Stimulated activated CD8-positive, alpha-beta memory T cell treated with anti-CD3 and anti-CD28 coated beads, Interleukin-7, amount 100 ng/mL, for 24 hours (primary cell): ENCODE measurements at places on chromosomes 6 and 20.

DNA sequence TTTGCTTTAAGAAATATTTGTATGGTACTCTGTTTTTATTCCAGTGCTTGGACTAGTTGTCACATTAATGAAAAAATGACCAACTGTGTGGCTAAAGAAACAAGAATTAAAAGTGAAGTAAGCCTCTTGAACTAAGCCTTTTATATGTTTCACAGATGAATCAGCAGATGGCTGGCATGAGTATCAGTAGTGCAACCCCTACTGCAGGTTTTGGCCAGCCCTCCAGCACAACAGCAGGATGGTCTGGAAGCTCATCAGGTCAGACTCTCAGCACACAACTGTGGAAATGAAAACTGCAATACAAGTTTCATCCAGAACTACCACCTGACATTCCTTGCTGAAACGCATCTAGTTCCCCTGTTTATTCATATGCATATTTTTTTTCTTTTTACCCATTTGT lies 96.8 kb downstream of the B3GAT2 start:
- no peak for DNase-seq

- no peak for DNase-seq
These were observed 32.6 kb downstream of the MDFI start for GRCh38 chr6:41670703-41671360.

DNA sequence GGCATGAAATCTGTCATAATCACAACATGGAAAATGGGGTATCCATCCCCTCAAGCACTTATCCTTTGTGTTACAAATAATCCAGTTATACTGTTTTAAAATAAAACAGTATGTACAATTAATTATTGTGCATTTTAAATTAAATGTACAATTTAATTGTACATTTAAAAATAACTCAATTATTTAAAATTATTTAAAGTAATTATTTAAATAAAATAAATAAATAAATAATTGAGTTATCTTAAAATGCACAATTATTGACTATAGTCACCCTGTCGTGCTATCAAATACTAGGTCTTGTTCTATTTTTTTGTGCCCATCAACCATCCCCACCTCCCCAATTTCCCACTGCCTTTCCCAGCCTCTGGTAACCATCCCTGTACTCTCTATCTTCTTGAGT lies 66.9 kb upstream of the KCNG1 start:
- DNase-seq: no peak

GRCh38 chr6:122709922-122710512 lies 69.5 kb upstream of the FABP7 start:
- no peak for DNase-seq

GRCh38 chr20:32325706-32326503 lies 32.2 kb upstream of the ASXL1 start:
- DNase-seq: no peak

DNA sequence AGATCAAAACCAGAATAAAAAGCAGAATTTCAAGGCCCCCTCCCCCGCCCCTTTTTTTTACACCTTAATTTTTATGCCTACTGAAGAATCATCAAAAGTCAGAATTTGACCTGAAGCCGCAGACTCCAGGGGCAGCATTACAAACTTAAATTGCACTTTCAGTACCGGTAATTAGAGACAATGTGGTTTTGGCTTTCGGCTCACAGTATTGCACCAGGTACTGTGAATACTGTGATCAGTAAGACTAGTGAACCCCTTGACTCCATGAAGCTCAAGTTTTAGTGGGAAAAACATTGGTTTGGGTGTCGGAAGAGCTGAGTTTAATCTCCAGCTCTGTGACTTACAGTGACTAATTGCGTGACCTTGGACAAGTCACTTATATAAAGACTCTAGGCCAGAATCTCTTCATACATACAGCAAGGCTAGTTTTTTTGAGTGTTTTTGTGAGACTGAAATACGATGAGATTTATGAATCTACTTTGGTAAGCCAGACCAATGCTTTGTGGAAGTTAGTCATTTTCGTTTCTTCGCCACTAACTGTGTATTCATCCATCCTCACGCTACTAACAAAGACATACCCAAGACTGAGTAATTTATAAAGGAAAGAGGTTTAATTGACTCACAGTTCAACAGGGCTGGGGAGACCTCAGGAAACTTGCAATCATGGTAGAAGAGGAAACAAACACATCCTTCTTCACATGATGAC lies 114.7 kb downstream of the SASH1 start:
- no peak for DNase-seq
